Activated T-cell treated with anti-CD3 and anti-CD28 coated beads, Interleukin-2, amount 50 U/mL, for 1 hour (primary cell): ENCODE measurements at places on chromosomes 6 and 20.

DNA sequence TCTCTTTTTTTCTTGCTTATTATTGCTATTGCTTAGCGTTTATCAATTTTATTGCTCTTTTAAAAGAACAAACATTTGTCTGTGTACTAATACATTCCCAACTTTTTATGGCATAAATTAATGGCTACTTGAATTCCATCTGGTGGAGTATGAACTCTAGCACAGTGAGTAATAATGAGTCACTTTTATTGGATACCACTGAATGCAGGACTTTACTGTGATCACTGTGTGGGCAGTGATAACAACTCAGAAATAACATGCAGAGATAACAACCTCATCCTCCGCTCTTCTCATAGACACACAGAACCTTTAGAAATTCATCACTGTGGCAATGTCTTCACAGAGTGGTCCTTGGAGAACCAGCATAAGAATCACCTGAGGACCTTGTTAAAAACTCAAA lies 174.9 kb upstream of the PRND start:
- no peak for DNase-seq

- DNase-seq: no peak
Measured at GRCh38 chr6:143107911-143108761, 47.4 kb downstream of the AIG1 start.

GRCh38 chr6:137926207-137926731 lies 59.2 kb downstream of the TNFAIP3 start:
- DNase-seq: no peak

DNA sequence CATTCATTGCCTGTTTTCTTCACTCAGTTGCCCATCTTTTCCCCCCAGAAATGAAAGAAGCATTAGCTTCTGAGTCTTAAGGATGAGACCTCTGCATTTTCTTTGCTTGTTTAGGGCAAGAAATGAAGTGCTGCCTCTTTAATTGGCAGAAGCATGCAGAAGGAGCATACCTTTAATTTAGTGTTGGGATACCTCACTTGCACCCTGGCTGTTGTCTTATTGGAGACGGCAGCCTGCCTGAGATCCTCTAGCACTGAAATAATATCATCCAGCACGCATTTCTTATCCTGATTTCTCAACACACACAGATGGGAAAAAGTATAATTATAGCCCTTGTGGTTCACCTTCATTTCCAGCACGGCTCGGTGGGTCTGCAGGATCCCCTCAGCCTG lies 43.1 kb downstream of the PTCHD4 start:
- DNase-seq: no peak

- no peak for DNase-seq
Measured at GRCh38 chr6:111031151-111031550, 49.3 kb downstream of the RPF2 start.

GRCh38 chr6:3328796-3329195 lies 70.0 kb downstream of the PSMG4 start:
- DNase-seq: no peak

DNA sequence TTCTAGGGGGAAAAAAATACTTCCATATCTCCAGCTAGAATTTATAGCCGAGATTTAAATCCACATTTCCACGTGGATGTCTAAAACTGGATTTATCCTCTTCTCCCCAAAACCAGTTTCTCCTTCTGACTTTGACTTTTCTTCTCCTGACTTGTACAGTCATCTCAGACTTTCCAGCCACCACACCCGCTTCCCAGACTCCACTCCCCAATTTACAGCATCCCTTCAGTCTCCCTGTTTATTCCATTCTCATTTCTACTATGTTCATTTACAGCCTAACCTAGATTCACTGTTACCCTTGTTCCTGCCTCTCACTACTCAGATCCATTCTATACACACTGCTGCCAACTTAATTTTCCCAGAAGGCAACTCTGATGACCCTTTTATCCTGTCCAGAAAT lies 224.8 kb downstream of the KHDC1L start:
- DNase-seq: no peak
